ENCODE measurements at places on chromosomes 13 and 19.

DNA sequence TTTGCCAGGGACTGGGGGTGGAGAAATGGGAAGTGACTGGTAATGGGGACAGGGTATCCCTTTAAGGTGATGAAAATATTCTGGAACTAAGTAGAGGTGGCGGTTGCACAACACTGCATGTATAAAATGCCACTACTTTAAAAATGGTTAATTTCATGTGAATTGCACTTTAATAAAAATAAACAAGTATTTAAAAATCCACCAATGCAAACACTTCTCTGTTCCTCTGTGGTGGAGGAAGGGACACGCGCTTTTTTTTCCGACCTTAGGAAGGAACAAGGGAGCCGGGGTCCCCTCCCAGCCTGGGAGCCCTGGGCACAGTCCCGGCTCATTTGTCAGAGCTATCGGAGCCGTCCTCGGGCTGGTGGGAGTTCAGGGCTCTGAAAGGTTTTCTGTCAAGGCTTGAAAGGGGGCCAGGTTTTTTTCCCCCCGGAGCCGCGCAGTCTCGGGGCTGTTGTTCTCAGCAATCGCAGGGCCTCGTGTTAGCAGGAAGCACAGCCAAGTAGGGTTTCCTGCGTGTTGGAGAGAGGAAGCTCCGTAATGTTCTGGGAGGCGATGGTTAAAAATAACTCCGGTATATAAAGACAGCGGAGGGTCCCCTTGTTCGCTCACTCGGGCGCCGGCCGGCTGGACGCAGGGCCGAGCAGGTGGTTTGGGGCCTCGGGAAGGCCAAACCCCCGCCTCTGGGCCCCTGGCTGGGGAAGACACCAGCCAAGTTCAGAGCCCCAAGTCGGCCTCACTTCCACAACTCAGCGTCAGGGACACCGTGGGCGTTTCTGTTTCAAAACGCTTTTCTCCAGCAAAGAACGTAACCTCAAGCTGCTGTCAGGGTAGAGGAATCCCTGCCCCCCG, 41.2 kb upstream of the KLF2 start:
- DNase-seq, result peak; percentile 68

DNA sequence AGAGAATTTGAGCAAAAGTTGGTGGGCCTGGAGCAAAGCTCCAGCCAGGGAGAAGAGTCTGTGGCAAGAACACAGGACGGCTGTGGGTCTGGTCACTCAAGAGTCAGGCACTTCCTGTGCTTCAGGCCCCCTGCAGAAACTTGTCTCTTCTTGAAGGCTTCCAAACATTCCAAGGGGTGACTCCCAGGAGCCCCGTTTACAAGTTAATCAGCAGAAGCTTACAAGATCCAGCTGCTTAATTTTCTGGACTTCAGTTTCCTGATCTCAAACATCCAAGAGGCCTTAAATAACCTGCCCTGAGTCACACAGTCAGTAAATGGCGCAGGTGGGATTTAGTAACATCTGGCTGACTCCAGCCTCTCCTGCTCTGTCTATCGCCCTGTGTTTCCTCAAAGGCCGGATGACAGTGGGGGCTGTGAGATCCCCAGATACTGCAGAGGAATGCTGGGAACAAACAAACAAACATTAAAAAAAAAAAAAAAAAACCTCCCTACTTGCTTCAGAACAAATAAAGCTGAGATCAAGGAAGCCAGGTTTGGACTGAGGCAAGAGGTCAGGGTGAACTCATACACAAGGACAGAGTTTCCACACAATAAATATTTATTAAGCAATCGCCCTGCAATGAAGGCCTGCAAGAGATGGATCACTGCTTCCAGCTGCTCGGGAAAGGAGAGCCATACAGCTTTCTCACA, 175.4 kb upstream of the RFC3 start:
- DNase-seq, result peak; percentile 43

- DNase-seq, result peak; percentile 16
Measured at GRCh38 chr13:102003848-102004570, 397.8 kb downstream of the FGF14 start.

DNA sequence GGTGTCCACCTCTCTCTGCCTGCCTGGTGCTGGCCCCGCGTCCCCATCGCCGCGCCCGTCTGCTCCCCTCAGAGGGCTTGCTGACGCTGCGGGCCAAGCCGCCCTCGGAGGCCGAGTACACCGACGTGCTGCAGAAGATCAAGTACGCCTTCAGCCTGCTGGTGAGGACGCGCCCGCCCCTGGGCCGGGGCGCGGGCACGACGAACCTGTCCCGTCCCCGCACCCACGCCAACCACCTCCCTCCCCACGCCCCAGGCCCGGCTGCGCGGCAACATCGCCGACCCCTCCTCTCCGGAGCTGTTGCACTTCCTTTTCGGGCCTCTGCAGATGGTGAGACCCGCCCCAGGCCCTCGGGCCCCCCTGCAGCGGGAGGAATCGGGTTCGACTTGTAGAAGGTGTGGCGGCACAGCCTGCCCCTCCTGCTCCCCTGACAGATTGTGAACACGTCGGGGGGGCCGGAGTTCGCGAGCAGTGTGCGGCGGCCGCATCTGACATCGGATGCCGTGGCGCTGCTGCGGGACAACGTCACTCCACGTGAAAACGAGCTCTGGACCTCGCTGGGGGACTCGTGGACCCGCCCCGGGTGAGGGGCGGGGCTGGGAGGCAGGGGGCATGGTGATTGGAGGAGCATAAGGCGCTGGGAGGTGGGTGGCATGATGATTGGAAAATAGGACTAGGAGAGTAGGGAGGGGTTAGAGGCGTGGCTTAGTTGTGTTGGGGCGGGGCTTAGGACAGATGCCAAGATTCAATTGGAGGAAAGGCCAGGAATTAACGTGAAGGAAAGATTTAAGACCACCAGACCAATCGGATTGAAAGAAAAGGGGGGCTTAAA, 6.6 kb downstream of the EPS8L1 start:
- DNase-seq, result peak; percentile 58
